ENCODE measurements at places on chromosomes 4 and X.
A peak's percentile ranks its signal among the peaks of the same experiment; 100 is the strongest.

- no peak for DNase-seq
These were observed 6.6 kb downstream of the TMEM156 start for GRCh38 chr4:39025552-39026085.

- no peak for DNase-seq
These were observed 277.6 kb upstream of the ZC4H2 start for GRCh38 chrX:65253817-65254216.

DNA sequence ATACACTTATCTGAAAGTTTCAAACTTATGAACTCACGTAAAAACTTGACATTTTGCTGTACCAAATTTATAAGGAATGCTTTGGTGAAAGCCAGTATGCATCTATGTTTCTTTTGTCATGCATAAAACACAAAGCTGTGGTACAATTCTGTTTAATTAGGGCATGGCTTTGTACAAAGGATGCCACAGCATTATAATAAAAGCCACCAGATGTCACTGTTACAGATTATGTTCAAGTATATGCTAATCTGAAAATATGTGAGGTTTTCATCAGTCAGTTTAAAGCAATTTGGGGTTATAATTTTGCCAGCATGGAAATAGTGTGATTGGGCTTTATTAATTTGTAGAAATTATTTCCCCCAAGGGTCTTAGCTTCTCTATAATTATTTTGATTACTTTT lies 69.0 kb downstream of the ATOH1 start:
- no peak for DNase-seq

DNA sequence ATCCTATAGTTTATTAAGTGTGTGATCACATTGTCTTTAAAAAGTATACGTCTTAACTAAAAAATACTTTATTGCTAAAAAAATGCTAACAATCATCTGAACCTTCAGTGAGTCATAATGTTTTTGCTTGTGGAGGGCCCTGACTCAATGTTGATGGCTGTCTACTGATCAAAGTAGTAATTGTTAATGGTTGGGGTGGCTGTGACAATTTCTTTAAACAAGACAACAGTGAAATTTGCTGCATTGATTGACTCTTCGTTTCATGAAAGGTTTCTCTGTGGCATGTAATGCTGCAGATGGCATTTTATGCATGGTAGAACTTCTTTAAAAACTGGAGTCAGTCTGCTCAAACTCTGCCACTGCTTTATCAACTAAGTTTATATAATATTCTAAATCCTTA lies 101.4 kb upstream of the IL15 start:
- DNase-seq: no peak

DNA sequence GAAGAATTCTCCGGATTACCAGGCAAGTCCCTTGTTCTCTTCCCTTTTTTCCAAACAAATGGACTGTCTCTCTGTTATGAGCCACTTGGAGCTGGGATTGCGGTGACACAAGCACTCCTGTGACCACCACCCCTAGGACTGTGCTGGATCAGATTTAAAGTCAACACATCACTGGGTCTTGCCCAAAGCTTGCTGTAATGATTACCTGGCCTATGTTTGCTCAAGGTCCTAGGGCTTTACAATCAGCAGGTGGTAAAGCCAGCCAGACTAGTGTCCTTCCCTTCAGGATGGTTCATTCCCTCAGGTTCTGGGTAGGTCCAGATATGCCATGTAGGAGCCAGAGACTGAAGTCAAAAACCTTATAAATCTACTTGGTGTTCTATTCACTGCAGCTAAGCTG lies 144.7 kb downstream of the COX18 start:
- DNase-seq: no peak

GRCh38 chr4:57154191-57154590 lies 44.0 kb upstream of the IGFBP7 start:
- no peak for DNase-seq

- no peak for DNase-seq
These were observed 21.2 kb downstream of the HERC3 start for GRCh38 chr4:88613417-88613875.

DNA sequence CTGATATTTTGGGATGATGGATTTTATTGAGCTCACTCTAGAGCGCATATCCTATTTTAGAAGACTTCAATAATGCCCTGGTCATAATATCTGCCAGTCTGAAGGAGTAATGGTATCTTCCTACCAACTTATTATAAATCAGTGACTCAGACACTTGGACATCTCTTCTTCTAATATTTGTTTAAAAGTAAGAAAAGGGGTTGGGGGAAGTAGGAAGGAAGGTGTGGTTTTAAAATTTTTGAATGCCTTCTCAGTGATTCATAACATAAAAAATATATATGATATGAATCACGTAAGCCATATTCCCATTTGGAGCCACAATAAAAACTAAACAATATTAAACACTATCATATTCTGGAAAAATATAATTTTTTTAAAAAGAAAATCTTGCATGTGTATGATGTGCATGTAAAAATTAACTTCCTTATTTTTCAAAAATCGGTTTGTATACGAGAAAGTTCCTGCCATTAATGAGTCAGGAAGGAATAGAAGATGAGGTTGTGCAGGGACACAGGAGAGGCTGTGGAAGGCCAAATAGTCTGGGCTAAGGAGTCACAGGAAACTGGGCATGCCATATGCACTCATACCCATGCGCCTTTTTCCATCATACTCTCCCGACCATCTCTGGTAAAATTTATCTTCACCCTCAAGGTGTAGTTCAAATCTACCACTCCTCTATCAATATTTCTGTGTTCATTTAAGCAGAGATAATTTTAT lies 286.5 kb downstream of the EPHA5 start:
- DNase-seq: no peak

GRCh38 chr4:42953321-42953720 lies 60.8 kb downstream of the GRXCR1 start:
- DNase-seq: no peak

DNA sequence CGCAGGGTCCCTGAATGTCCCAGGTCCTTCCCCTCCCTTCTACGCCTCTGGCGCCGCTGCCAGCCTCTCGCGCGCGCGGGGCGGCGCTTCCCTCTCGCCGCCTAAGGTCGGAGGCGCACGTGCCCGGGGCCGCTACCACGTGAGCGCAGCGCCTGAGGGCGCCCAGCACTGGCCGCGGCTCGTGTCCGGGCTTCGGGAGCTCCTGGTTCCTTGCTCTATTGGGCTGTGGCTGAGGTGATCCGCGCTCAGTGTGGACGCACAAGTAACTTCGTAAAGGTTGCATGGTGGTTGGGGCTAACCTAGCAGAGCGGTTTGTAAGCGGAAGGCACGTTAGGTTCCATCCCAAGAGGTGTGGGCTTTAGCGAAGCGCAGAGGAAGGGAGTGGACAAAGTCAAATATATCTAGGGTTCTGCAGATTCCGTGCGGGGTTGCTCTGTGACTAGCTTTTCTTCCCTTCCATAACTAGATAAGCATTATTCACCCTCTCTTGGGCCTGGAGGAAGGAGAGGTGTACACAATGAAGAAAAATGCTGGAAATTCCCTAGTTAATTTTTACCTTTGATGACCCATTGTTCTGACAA lies 1.8 kb downstream of the TLL1 start:
- DNase-seq: peak; percentile 56

DNA sequence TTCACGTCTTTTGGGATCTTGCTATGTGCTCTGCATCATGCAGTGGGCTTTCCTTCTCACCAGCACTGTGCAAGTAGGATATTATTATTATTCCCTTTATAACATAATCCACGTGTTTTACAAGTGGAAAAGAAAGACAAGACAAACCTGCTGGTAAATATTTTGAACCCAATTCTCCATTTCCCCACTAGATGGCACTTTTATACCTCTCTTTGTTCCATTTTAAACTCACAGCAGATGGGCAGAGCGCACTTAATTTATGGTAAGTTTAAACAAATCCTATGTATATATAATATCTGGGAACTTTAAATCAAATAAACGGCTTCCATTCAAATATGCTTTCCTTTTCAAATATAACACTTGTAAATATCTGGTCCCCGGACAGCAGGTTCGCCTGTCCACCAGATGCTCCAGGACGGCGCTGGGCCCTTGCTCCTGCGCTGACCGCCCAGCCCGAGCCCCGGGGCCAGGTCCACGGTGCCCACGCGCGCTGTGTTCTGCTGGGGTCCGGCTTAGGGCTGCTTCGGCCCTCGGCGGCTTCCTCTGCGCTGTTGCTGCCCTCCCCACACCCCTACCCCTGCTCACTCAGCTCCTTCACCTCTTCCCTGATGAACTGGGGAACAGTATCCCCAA lies 31.1 kb downstream of the F11 start:
- no peak for DNase-seq

- no peak for DNase-seq
These were observed 652.9 kb downstream of the ADGRL3 start for GRCh38 chr4:61853041-61853440.

DNA sequence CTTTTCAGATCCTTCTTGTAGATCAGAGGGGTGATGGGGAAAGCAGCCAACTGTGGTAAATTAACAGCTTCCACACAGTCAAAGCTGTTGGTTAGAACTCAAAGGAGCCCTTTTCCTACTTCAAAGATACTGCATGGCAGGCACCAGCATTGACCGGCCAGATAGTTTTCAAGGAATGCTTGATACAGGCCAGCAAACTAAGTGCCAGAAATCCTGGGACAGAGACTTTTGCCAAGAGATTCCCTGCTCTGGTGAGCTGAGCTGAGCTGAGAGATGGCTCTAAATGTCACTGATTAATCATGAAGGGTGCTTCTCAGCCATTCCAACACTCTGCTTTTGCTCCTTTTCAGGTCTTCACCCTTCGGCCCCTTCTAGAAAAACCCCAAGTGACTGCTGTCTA lies 131.6 kb upstream of the MED14 start:
- no peak for DNase-seq

DNA sequence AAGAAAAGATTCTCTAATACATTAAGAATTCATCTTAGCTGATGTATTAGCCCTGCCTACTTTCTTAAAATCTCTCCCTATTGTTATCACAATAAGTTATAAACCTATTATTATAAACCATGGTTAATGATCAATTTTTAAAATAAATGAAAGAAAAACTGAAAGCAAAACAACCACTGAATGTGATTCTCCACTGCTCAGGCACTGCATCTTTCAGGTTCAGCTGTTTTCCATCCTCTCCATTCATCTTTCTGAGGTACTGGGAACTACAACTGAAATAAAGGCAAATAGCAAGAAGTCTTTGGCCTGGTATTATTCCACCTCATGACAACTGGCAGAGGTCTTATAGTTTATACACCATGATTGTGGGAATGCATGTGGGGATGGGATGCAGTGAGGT lies 798.9 kb upstream of the AADAT start:
- DNase-seq: no peak

- peak; percentile 67 for DNase-seq
These were observed at the start of gene INPP4B for GRCh38 chr4:142846108-142846728. Gene INPP4B (minus strand): TSS chr4:142846301.

DNA sequence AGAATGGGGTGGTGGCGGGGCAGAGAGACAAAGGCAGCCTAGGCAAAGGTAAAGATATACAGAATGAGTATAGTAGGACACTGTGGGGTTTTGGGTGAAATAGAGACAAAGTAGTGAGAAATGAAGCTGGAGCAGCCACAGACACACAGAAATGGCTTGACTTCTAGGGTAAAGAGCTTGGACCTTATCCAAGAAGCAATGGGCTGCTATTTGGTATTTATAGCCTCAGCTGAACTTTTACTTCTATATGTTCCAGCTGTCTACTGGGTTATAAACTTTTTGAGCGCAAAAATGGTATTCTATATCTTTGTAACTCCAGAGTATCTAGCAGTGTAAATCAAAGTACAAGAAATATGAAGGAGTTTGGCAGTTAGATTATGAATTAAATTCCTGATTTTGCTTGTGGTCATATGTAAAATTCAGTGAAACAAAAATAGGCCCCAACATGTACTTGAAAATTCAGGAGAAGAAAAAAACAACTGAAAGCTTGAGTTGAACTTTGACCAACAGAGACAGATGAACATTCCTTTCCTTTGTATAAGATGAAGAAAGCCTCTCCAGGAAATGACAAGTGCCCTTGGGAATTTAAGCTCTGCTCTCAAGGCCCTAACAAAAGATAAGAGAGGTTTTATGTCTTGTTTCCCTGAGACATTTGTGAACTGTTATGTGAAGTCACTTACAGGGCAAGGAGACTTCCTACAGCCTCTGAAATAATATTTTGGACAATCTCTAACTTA lies 354.1 kb downstream of the CHIC1 start:
- no peak for DNase-seq

- no peak for DNase-seq
These were observed 70.3 kb downstream of the STIM2 start for GRCh38 chr4:26930964-26931363.

- DNase-seq: no peak
These were observed 17.8 kb downstream of the ANOS1 start for GRCh38 chrX:8714164-8714563.

- DNase-seq: no peak
These were observed 451.2 kb downstream of the RAB28 start for GRCh38 chr4:13032936-13033335.

DNA sequence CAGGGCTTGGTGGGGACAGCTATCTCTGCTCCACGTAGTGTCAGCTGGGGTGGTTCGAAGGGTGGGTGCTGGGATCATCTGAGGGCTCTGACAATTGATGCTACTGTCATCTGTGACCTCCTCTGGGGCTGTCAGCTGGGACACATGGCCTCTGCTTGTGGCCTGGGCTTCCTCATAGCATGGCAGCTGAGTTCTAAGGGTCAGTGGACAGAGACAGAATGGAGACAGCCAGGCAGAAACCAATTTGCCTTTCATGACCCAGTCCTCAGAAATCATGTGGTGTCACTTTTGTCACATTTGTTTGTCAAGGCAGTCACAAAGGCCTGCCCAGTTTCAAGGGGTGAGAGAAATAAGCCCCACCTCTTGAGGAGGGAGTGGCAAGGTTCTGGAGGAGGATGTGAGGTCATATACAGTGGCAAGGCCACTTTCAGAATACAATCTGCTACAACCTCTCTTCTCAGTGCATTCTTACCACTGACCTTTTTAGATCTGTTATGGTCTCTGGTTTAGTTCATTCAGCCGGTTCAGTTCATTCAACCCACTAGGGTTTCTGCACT lies 103.6 kb upstream of the BCOR start:
- DNase-seq: no peak

DNA sequence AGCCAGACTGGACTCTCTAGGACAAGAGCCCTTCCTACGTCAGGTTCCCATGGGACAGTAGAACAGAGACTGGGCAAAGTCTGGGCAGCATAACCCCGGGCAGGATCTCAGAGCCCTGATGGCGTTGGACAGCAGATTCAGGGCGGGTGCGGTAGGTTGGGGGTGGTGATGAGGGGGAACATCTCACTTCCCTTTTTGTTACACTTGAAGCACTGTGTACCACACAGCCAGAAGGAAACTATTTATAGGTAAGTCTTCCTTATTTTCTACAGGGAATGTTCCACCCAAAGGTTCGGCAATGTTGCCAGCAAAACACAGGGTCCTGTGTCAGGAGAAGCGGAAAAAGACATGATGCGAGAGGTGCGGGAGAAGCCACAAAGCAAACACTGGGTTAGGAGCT lies 54.3 kb downstream of the TSC22D3 start:
- DNase-seq: no peak

- no peak for DNase-seq
These were observed 52.0 kb downstream of the RASL11B start for GRCh38 chr4:52914051-52914605.

GRCh38 chr4:168995537-168996295 lies 14.3 kb downstream of the CBR4 start:
- DNase-seq: no peak

GRCh38 chrX:15073313-15073712 lies 196.6 kb downstream of the ASB9 start:
- DNase-seq: no peak

GRCh38 chrX:55107911-55108310 lies 19.1 kb downstream of the PAGE2 start:
- no peak for DNase-seq
